HS-5 (cell line): ENCODE measurements at places on chromosomes 16 and 17.

GRCh38 chr17:50304781-50305404 lies 30.6 kb downstream of the TMEM92 start:
- no peak for DNase-seq

DNA sequence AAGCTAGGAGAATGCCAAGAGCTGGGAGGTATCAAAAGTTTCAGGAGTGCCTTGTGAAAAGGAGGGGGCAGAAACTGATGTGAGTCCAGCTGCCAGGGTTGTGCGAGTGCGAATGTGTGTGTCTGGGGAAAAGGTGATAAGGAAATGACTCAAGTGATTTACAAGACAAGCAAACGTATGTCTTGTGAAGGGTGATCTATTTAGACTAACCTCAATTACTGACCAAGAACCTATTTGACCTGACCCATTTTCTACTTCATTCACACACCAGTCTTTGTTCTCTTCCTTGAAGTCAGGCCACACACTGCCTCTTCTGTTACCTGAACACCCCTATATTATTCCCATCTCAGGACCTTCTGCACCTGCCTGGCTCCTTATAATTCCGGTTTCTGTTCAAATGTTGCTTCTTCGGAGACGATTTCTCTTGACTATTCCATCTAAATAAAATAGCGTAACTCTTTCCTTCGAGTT lies 1.0 kb downstream of the GDE1 start:
- DNase-seq, result no peak

GRCh38 chr17:38464251-38464722 lies 36.0 kb downstream of the ARHGAP23 start:
- DNase-seq, result no peak

- DNase-seq, result no peak
These were observed 13.5 kb upstream of the ERCC4 start for GRCh38 chr16:13906168-13907089.

- DNase-seq, result no peak
These were observed 70.0 kb downstream of the IRX6 start for GRCh38 chr16:55393991-55394390.

- no peak for DNase-seq
These were observed 655 bp upstream of the NPTX1 start for GRCh38 chr17:80476877-80477646.

DNA sequence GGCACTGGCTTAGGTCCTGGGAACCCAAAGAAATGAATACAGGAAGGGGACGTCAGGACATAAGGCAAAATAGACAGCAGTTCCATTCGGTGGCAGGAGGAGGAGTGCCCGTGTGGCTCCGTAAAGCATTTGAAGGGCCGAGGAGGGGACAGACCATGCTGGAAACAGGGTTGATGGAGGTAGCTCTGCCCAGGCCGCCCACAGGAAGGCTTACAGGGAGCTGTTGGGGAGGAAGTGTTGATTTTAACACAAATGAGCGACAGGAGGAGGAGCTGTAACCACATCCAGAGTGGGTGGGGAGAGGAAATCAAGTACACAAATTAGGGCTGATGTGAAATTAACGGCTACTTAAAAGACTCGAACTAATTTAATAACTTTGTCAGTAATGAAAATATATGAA lies 54.6 kb downstream of the RBFOX3 start:
- no peak for DNase-seq

DNA sequence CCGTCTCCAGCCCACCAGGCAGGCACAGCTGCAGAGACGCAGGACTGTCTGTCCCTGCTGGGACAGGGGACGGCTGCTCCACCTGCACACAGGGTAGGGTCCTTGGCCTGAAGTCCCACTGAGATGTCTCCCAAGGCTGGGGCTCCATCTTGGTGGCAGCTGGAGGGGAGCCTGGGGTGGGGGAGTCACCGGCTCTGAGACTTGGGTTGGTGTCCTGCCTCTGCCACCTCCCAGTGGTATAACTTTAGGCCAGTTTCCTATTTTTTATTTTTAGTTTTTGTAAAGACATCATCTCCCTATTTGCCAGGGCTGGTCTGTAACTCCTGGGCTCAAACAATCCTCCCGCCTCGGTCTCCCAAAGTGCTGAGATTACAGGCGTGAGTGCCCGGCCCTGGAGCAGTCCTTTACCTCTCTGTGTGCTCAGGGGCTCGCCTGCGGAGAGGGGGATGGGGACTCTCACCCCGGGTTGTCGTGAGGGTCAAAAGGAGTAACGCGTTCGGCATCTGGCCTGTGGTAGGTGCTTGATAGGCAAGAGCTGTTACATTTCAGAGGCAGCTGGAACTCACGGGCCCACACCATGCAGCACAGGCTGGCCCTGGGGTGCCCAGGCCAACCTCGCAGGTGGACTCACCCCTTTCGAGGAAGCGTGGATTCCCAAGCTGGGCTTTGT lies 46.6 kb upstream of the DOC2B start:
- DNase-seq, result no peak

DNA sequence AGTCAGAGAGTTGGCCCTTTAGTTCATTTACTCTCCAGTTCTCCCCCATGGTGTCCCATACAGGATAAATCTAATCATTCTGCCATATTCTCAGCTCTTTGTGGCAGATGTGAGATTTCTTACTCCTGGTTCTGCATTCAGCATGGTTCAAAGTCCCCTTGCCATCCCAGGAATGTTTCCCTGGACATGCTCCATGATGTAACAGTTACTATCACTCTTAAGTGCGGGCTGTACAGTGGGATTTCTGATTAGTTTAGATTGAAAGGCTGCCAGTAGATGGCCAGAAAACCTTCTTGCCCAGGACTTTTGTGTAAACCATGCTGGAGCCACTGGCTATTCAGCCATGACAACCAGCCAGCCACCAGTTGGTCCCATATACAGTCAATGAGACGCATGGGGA lies 10.4 kb downstream of the KRT37 start:
- no peak for DNase-seq

DNA sequence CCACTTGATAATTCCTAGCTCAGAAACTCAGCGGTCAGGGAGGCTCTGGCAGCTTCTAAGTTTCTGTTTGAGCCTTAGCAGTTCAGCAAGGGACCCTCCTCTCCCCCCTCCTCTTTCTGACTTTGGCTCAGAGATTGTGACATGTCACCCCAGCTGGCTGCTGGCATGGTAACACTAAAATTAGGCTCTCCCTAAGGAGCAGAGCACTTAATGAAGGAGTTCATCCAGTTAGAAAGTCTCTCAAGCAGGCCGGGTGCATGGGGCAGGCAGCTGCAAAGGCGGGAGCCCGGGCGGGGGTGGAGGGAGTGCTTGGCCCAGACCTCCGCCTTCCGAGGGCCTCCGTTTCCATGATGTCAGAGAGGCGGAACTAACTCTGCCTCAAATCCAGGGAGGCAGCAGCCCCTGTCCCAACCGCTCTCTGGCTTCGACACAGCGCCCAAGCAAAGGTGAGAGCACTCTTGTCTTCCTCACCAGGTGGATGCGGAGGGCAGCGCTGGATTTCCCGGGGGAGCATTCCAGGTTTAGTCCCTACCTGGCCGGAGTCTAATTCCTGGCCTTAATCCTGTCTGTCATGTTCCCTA lies 128.0 kb upstream of the PLCG2 start:
- no peak for DNase-seq

GRCh38 chr17:82240506-82241182 lies 11.8 kb downstream of the SLC16A3 start:
- DNase-seq, result no peak

- DNase-seq, result no peak
These were observed 165.7 kb downstream of the SHISA6 start for GRCh38 chr17:11406716-11407115.

DNA sequence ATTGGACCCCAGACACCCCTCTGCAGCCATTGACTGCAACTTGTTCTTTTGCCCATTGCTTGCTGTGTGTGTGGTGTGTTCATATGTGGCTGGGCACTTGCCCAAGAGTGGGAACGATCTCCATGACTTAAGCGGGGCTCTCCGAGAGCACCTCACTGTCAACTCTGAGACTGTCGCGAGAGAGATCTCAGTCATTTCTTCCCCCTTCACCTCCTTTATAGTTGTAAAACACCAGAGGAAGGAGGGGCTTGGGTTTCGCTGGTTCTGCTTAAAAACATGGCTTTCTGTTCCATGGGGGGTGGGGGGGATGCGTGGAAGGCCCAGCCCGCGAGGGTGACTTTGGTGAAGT lies 7.4 kb downstream of the PHOSPHO1 start:
- no peak for DNase-seq

GRCh38 chr17:4898927-4899326 lies 409 bp upstream of the C17orf107 start:
- no peak for DNase-seq

GRCh38 chr17:21140911-21141310 lies 14.1 kb downstream of the DHRS7B start:
- DNase-seq, result no peak

DNA sequence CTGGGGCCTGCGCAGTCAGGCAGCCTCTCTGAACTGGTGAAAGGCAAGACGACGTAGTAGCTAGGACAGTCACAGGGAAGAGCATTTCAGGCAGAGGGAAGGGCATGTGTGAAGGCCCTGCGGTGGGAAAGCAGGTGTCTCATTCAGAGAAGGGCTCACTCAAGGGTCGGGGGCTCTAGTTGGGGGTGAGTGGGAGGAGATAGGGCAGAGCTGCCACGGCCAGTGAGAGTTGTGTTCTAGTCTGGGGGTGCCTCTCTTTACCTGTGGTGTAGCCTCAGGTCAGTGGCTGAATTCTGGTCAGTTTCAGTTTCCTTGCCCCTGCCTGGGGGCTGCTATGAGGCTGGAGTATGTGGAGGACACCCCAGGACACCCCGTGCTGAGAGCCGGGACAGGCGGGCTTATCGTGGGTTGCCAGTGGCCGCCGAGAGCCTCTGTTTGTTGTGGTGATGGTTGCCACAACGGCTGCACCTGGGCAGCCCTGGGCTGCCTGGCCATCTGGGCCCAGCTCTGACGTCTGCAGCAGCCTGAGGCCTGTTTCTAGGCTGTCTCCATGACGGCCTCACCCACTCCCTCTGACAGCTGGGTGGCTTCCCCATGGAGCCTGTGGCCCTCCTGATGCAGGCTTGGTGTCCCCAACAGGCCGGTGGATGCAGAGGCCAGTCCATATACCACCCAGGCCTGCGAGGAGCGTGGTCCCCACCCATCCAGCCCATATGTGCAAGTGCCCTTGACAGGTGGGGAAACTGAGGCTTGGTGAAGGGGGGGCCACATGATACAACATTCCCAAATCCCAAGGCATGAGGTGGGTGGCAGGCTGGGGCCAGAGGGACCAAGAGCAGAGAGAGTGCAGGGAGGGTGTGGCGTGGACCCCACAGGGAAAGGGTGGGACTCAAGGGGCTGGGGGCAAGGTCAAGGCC lies 10.8 kb downstream of the MAP2K3 start:
- DNase-seq, result no peak

DNA sequence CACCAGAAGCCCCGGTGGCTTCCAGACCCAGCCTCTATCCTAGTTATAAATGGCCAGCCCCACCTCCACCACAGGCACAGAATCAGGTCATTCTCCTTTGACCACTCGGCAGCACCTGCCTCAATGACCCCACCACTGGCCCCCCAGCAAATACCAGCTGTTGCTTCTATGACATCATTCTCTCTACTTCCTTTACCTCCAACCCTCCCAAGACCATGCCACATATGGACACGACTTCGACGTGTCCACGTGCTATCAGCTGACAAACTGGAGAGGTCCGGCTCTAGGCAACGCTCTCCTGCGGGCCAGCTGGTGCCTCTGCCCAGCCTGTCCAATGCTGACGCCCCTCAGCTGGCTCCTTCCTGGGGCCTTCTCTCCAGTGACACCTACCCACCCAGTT lies 5.9 kb downstream of the ALYREF start:
- DNase-seq, result no peak

- DNase-seq, result no peak
These were observed 14.9 kb downstream of the C16orf74 start for GRCh38 chr16:85735946-85736345.

DNA sequence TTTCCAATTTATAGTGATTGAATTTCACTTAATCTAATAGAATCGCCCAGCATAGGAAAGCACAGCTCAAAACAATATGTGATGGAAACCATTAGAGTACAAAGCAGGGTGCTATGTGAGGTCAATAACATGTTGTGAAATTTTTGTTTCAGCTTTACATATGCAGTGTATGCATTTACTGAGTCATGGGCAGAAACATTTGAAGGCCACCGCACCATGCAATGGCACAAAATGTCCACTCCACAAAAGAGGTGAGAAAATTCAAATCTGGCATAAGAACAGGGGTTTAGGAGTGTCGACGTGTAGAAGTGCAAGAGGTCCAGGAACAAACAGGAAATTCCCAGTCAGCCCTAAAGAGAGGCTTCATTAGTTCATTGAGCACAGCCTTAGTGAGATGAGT lies 131.2 kb downstream of the ANKFN1 start:
- no peak for DNase-seq
